ENCODE measurements at places on chromosomes 6 and 20. TPM values are rescaled to one million over a fixed set of nuclear protein-coding genes. Genes with fewer than 3 reads are reported as not detected.

SLC17A3 gene
- not detected for total RNA-seq

CLDN20 gene
- total RNA-seq: not detected

PGC gene
- total RNA-seq: not detected

VARS1 gene
- 162 TPM for total RNA-seq

C20orf141 gene
- not detected for total RNA-seq

PSMB9 gene
- total RNA-seq: not detected

ASIP gene
- total RNA-seq: not detected

C6orf15 gene
- not detected for total RNA-seq

TRIM10 gene
- not detected for total RNA-seq

All from neural crest cell (in vitro differentiated cells).